ENCODE measurements at places on chromosomes 13 and 19.

GRCh38 chr13:52051400-52051799, 26.9 kb downstream of the UTP14C start:
- DNase-seq, result no peak

DNA sequence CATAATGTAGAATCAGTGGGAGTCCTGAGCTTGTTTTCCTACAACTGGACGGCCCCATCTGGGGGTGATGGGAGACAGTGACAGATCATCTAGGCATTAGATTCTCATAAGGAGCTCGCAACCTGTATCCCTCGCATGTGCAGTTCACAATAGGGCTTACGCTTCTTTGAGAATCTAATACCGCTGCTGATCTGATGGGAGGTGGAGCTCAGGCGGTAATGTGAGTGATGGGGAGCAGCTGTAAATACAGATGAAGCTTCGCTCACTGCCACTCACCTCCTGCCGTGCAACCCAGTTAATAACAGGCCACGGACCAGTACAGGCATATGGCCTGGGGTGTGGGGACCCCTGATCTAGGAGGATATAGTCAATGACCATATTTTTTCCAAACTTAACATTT, 38.8 kb downstream of the RCBTB1 start:
- no peak for DNase-seq

- no peak for DNase-seq
Measured at GRCh38 chr19:1725100-1726064, 27.9 kb upstream of the ONECUT3 start.

- DNase-seq, result no peak
Measured at GRCh38 chr19:30887042-30887441, 462.2 kb downstream of the TSHZ3 start.

DNA sequence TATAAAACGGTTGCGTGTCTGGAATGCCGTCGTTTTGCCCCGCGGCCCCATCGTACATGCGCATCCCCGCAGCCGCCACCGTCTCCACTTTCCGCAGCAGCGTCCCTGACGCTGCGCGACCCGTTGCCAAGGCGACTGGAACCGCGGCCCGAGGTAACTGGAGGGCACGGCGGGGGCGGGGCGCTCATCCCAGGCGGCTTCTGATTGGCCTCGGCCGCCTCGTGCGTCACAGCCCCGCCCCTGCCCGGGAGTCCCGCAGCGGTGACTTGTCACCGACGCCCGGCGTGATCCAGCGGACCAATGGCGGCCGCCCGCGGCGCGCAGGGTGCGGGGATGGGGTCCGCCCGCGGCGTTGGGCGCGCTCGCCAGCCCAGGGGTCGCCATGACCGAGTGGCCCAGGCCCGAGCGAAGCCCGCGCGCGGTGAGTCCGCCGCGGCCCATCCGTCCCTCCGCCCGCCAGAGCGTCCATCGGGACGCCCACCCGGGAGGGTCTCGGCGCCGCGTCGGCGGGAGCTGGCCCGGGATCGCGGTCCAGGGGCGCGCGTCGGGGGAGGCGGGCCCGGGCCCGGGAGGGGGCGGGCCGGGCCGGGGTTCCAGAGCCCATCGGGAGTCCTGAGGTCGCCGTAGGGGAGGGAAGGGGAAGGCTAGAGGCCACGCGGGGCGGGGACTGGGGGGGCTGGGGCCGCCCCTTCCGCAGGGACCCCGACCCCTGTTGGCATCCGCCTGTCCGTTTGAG, at the start of gene ZSCAN1:
ZSCAN1 (plus strand) TSS at position 285 of the 736 bp plus-strand sequence. CDS start 3,812 bp downstream, outside the sequence.
- DNase-seq, result no peak

DNA sequence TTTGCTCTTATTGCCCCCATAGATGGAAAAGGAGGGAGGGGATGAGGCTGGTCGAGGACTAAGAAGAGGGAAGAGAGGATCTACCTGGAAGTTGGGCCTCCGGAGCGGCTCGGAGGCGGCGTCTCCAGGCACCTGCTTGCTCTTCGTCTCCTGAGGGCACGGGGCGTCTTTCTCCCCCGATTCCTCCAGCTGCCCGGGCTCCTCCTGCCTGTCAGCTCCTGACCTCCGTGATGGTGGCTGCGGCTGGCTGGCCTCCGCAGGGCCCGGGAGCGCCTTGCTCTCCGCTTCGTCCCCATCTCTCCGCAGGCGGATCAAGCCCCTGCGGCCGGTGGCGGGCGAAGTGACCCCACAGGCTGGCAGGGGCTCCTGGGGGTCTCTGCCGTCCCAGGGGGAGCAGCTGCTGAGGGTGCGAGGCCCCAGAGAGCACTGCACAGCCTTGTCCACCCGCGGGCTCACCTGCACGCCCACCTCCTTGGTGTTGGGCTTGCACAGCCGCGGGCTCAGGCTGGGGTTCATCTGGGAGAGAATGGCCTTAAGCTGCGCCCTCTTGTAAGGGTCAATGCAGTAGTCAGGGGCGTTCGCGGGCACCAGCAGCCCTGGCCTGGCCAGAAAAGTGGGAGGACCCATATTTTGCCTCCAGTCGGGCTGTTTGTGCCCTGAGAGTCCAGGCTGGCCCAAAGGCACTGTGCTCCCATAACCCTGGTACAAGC, 3.8 kb downstream of the ZAR1L start:
- no peak for DNase-seq

GRCh38 chr19:56245121-56245740, 27.3 kb upstream of the EDDM13 start:
- no peak for DNase-seq

GRCh38 chr13:87537951-87538350, 133.2 kb upstream of the SLITRK5 start:
- no peak for DNase-seq

DNA sequence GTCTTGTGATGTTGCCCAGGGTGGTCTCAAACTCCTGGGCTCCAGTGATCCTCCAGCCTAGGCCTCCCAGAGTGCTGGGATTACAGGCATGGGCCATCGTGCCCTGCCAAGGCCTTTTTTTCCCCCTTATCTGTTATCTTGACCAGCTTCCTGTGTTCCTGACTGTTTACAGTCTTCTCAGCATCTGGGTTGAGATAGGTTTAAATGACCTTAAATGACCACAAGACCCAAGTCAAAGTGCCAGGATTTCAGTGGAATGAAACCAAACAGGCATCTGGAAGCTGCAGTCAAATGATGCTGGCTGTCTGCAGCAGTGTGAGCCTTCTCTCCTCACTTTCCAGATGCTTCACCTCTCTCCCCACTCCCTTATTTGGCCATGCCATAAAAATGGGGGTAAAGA, 114.2 kb upstream of the CLDN10 start:
- DNase-seq, result no peak

- DNase-seq, result no peak
Measured at GRCh38 chr19:50202386-50202785, 1.0 kb upstream of the MYH14 start.

GRCh38 chr19:41531438-41532311, 44.3 kb upstream of the CEACAM21 start:
- DNase-seq, result peak; percentile 67

- no peak for DNase-seq
Measured at GRCh38 chr13:46071590-46072249, 19.2 kb upstream of the ZC3H13 start.

DNA sequence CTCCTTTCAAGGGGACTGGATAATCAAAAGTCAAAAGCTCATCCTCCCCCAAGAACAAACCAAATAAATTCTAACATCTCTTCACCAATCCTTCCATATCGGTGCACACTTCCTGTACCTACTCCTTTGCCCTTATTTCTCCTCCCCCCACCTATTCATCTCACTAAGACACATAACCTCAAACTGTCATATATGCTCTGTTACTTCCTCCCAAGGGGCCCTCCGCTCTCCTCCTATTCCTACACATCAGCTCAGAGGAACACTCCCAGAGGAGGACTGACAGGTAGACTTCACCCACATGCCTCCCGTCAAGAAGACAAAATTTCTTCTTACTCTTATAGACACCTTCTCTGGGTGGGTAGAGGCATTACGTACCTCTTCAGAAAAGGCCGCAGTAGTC, 48.1 kb downstream of the ZNF93 start:
- DNase-seq, result no peak

DNA sequence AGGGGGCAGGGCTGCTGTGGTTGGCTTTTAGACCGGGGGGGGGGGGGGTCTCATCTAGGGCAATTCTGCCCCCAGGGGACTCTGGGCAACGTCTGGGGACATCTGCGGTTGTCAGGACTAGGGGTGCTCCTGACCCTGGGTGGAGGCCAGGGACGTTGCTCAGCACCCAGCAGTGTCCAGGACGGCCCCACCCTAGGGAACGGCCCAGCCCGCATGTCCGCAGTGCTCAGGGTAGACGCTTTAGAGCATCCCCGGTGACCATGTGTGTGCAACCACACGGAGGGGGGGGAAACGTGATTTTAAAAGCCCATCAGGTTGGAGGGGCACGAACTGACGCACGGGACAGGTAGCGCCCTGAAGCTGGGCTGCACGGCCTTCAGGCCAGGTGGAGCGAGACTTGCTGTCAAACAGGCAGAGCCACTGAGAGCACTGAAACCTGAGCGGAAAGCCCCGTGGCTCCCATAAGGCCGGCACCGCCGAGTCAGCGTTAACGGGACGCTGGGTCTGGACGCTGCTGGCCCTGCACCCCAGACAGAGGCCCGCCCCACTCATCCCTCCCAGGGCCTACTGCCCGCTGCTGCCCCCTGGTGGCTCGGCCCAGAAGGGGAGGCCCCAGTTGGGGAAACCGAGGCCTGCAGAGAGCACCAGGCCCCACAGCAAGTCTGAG, 8.3 kb downstream of the CACTIN start:
- DNase-seq, result no peak

DNA sequence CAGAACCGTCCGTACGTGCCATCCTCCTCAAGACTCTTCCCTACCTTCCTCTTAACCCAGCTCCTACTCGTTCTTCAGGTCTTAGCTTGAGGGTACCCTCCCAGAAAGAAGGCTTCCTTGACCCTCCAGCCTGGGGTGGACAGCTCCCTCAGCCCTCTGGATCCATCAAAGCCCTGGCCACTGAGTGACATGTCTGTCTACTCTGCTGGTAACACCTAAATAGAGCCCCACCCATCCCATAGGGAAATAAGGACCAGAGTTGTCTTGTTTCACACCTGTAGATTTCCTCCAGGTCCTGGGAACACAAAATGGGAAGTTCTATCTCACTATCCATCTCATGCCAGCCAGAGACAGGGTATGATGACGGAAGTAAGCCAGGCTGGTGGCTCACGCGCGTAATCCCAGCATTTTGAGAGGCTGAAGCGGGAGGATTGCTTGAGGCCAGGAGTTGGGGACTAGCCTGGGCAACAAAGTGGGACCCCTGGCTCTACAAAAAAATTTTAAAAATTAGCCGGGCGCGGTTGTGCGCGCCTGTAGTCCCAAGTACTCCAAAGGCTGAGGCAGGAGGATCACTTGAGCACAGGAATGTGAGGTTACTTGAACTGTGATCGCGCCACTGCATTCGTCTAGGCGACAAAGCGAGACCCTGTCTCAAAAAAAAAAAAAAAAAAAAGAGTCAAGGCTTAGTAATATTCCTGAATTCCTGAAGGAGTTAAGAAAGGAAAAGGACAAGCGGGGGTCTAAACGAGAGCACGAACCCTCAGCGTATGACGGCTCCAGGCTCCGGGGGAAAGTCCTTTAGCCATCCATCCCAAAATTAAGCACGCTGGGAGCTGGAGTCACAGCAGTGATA, 566 bp upstream of the CCDC97 start:
- no peak for DNase-seq

GRCh38 chr13:113539176-113539575, 45.4 kb upstream of the TFDP1 start:
- no peak for DNase-seq

- DNase-seq, result no peak
Measured at GRCh38 chr13:45851956-45852355, 403 bp upstream of the SIAH3 start.

GRCh38 chr13:77584106-77584505, 48.6 kb downstream of the SCEL start:
- no peak for DNase-seq

- DNase-seq, result no peak
Measured at GRCh38 chr13:102724923-102725322, 30.1 kb upstream of the METTL21C start.

DNA sequence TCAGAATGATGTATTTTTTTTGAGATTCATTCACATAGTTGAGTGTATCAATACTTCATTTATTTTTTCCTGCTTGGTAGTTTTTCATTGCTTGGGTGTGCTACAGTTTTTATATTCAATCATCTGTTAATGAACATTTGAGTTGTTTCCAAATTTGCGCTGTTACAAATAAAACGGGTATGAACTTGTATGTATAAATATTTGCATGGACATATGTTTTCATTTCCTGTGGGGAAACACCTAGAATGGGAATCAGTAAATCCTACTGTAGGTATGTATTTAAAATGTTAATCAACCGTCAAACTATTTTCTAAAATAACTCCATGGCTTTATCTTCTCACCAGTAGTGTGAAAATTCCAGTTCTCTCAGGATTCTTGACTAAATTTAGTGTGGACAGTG, 826.3 kb downstream of the EFNB2 start:
- DNase-seq, result no peak

DNA sequence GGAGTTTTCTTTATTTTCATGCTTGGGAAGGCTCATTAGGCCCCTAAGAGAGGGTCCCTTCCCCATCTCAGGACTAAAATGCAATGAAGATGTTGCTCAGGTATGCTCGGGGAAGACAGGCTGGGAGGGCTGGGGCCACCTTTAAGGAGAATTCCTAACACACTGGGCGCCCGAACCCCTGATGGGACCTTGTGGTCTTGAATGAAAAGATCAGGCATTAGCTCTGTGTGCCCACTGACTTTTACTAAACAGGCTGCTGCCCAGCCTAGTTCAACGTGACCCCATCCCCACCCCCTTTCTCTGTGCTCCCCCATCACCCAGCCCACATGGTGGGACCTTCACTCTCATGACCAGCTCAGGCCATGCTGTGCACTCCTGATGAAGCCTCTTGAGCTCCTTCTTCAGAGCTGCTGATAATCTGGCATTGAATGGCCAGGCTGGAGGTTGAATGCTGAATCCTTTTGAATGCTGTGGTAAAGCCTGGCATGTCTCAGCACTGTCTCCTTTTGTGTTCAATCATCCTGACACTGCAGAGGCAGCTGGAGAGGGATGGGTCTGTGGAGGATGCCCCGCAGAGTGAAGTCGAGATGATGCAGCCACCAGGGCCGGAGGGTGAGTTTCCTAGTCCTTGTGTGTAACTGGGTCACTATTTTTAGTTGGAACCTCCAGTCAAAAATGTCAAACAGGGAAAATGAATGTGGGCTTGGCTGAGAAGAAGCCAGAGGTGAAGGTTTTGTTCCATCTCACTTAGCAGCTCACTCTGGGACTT, 209.1 kb downstream of the UQCRFS1 start:
- no peak for DNase-seq

DNA sequence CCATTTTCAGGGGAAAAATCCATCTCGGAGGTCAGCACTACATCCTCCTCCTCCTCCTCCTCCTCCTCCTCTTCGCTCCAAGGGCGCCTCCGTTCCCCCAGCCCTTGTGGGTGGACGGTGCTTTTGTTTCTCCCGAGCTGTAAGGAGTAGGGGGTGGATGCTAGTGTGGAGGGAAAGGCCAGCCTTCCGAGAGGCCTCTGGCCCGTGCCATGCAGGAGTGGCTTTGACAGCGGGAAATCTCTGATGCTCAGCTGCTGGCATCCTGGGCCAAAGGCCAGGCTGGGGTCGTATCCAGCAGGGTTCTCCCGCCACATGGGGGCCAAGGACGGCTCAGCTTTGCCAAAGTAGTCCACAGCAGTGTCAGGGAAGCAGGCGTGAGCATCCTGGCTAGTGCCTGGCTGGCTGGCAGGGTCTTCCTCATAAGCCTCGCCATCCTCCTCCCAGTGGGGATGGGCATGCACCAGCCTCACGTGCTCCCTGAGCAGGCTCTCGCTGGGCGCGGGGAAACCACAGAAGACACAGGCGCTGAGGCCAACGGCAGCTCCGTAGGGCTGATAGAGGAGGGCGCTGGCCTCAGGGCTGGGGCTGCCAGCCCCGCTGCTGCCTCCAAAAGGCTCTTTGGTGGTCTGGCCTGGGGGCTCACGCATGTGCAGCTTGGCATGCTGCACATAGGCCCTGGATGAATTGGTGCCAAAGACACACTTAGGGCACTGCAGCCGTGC, 10.5 kb downstream of the WIZ start:
- no peak for DNase-seq
